Stimulated activated CD4-positive, alpha-beta T cell treated with anti-CD3 and anti-CD28 coated beads, TNF-alpha, amount 100 ng/mL, for 24 hours (primary cell): ENCODE measurements at places on chromosomes 2 and 18.

DNA sequence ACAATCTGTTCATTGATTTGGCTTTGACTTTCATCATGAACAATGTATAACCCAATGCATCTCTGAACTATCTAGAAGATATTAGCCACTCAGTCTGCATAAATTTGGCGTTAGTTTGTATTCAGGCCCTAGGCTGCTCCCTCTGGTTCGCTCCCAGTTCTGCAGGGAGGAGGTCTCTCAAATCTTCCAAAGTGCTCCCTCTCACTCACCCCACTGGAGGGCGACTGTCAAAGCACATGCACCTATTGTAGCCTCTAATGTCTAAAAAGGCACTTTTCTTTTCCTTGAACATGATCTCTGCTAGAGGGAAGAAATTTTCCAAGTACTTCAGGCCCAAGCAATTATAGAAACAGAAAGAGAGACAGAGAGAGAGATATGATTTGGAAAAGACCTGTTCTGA, 291.5 kb downstream of the TDRD15 start:
- no peak for DNase-seq

DNA sequence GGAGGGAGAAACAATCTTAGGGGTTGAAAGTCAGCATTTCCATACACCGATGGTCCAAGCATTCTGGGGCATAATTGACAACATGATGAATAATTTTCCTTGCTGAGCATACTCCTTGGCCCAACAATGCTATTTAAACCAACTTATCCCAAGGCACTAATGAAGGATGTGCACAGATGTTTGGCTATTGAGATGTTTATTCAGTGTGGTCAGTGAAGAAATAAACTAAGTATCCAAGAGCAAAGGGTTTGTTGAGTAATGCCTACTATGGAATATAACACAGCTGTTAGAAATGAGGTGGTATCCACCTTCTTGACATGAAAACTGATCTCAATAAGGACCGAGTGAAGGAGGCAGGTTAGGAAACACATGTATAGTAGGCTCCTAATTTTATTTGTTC, 53.9 kb upstream of the RAB6D start:
- no peak for DNase-seq

DNA sequence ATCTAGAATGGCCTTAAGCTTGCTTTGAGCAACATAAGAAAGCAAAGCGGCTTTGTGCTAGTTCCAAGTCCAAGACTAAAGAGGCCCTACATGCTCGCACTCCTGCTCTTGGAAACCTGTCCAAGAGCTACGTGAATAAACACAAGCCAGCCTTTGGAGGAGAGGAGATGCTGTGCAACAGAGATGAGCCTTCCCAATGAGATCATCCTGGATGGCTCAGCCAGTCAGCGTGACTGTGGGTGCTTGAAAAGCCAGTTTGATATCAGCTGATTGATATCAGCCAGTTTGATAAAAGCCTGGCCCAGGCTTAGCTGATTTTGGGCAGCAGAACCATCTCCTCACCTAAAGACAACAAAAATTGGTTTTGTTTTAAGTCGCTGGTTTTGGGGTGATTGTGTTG, 481.0 kb upstream of the DSEL start:
- no peak for DNase-seq

- no peak for DNase-seq
Observed at GRCh38 chr2:217014328-217015105, 154.7 kb upstream of the TNP1 start.

DNA sequence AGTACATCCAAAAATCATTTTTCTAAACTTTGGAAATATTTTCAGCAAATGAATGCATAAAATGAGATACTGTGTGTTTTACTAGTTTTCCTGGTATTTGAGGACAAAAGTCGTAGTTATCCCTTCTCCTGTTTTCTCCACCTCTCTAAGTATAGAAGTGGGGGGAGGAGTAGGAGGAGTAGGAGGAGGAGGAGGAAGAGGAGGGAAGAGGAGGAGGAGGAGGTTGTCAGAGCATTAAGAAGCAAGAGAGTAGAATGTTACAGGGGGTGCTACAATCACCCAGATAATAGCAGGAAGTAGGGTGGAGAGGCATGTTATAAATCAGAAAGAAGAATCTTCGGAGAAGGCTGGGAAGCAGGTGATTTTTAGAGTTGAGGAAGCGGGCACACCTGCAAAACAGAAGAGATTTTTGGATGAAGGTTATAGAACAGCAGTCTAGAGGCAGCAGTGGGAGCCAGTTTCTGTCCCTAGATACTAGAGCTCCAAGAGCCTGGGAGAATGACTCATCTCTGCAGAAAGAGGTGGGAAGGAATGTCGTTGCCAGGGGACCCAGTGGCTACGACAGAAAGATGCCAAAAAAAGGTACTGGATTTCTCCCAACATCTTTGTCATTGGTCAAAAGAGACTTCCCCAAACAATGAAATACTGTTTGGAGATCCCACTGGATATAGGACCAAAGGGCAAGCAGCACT, 44.2 kb upstream of the AQP4 start:
- DNase-seq, result no peak

DNA sequence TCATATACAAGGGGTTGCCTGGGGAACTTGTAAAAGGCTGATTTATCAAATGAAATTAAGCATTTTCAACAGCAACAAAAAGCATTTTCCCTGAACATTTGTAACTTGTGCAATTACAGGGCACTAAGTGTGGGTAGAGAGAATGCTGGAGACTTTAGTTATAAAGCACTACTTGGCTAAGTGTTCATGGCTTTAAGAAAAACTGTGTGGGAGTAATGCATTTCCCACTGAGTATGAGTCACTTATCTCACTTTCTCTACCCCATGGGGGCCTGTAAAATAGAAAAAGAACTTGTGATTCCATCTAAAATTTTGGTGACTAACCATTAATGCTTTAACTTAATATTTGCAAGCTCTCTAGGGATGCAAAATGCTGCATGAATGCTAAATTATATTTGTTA, 193.4 kb downstream of the CCDC102B start:
- DNase-seq, result no peak

DNA sequence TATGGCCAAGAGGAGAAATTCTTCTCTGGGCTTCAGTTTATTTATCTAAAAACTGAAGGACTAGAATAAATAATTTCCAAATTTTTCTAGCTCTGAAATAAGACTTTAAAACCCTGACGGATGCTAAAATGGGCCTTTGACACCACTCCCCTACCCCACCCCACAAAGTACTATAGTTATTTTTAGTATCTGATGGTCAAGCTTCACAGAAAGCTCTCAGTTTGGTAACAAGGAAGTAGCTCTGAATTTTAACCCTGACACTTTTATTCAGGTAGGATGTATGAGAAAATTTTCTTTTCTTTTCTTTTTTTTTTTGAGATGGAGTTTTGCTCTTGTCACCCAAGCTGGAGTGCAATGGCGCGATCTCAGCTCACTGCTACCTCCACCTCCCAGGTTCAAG, 2.4 kb downstream of the RBKS start:
- no peak for DNase-seq

DNA sequence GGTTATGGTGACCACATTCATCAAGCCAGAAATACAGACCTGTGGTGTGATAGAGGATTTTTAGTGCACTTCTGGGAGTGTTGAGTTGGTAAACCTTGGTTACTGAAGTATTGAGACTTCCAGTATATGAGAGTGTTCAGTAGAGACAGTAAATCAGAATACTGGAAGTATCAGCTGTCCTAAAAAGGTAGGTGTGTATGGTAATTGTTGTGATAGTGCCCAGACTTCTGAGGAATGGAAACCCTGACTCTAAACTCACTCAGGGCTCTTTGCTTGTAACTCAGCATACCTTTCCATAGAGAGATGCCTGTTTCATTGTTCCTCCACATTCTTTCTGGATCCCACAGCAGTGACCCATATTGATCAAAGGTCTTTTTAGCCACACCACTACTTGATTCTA, 217.1 kb downstream of the SETBP1 start:
- DNase-seq, result no peak

DNA sequence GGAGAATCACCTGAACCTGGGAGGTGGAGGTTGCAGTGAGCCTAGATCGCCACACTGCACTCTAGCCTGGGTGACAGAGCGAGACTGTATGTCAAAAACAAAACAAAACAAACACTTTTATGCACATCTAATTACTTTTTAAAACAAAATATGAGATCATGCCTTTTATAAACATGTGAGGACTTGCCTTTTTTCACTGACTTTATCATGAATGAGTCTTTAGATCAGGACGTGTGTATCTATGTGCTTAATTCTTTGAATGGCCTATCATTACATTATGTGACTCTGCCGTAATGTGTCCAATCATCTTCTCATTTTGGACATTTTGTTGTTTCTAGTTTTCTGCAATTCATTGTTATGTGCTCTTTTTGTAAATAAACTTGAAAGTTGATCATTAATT, 58.7 kb downstream of the FAM117B start:
- DNase-seq, result no peak

GRCh38 chr2:227766373-227766883, 20.7 kb downstream of the SCYGR8 start:
- peak; percentile 62 for DNase-seq

GRCh38 chr2:23537991-23538390, 153.0 kb downstream of the KLHL29 start:
- no peak for DNase-seq

GRCh38 chr2:83536556-83536955, 922.5 kb downstream of the SUCLG1 start:
- DNase-seq, result no peak

GRCh38 chr2:71901466-71901865, 246.2 kb downstream of the CYP26B1 start:
- no peak for DNase-seq

- DNase-seq, result no peak
Observed at GRCh38 chr2:38659115-38659514, 6.8 kb upstream of the GALM start.

- no peak for DNase-seq
Observed at GRCh38 chr2:238159661-238160205, 963 bp downstream of the ERFE start.

DNA sequence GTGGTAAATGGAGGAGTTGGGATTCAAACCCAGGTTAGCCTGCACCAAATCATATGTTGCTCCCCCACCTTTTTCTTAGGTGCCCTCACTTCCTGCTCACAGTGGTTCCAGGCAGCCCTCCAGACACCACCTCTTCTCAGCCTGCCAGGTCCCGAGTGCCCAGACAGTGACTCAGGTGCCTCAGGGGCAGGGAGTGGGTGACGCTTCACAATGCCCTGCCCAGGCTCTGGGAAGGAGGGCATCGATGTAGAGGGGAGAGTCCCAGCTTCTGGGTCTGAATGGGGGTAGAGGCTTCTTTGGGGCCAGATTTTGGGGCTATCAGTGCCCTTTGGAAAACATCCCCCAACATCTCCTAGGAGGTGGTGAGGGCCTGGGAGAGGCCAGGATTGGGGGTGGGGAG, 5.2 kb upstream of the DNAJB2 start:
- DNase-seq, result no peak

- no peak for DNase-seq
Observed at GRCh38 chr2:76501641-76502040, 790.9 kb upstream of the GCFC2 start.

GRCh38 chr2:105747991-105748390, 3.3 kb downstream of the NCK2 start:
- DNase-seq, result no peak

DNA sequence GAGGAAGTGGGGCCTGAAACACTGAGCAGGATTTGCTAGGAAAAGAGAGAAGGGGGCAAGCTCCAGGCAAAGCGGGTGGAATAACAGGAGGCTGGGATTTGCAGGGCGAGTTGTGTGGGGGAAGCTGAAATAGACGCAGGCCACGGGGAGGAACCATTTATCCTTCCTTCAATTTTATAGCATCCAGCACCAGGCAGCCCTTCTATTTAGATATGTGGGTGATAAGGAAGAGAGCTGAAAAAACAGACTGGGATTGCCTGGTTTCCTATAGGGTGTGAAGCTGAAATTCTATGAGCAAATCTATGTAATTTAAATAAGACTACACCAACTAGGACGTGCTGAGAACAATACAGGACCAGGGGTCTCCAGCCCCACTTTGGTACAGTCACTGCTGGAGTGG, 132.0 kb upstream of the REV1 start:
- DNase-seq, result no peak

DNA sequence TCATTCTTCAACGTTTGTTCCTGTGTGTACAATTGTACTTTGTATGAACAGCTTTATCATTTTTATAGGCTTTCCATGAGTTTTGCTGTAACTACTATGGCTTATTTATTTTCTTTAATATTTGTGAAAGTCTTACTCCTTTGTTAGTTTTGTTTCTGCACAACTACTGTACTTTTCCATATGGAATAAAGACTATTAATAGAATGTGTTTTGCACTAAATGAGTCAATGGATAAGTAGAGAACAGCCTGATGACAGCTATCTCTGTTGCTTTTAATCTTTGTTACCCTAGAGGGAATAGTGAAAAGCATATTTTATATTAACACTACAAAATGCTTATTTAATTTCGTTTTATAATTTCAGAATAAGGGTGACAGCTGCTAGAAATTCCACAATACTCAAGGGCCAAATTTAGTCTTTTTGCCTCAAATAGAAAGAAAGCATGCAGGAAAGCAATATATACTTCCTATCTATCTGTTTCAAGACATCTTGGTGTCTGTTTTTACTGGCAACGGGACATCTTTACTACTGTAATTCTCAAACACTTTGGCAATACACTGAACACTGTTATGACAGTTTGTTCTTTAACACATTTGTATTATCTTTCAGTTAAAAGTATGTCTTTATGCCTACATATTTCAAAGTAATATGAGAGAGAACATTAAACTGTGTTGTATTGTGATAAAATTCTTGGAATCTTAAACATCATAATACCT, 53.9 kb downstream of the WDSUB1 start:
- DNase-seq, result no peak

DNA sequence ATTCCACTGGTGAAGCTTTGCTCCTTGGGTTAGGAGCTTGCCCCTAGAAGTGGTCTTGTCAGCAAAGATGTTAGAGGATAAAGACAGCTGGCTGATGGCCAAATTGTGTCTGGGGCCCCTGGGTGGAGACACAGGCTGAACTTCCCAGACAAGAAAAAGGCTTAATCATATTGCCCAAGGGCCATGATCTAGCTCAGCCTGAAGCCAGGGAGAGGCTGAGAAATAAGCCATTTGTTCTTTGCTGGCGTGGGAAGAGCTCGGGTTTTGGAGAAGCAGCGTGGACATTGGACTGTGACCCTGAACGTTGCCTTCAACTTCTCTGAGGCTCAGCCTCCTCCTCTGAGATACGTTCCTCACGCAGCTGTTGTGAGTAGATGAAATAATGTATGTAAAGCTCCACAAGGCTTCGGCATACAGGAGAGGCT, 153.0 kb downstream of the ZFP36L2 start:
- DNase-seq, result no peak

- DNase-seq, result no peak
Observed at GRCh38 chr2:133848111-133848649, 279.9 kb upstream of the NCKAP5 start.

GRCh38 chr2:221467610-221468009, 104.5 kb downstream of the EPHA4 start:
- DNase-seq, result no peak

- DNase-seq, result no peak
Observed at GRCh38 chr2:190794377-190794776, 86.2 kb upstream of the GLS start.
